ENCODE measurements at places on chromosomes 13 and 19.

GRCh38 chr13:59086147-59086546 lies 1077.6 kb downstream of the DIAPH3 start:
- DNase-seq: no peak

DNA sequence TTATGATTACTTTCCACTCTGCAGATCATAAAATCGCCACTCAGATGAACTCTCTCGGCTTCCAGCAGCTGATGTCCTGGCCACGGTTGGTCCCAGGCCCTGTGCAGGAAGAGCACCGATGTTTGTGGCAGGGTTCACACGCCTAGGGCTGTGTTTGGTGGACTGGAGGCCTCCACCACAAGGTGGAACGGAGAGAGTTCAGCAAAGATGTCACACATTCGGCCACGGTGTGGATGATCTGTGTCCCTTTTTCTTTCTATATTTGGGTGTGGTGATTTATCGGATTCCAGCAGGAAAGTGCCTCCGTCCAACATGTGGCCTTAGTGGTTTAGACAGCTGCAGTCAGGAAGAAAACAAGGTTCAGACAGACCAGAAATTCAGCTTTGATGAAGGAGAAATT lies 521 bp upstream of the SHISA2 start:
- DNase-seq: no peak

GRCh38 chr13:109745702-109746101 lies 40.7 kb downstream of the IRS2 start:
- DNase-seq: no peak

- no peak for DNase-seq
Observed at GRCh38 chr13:66689628-66690027, 540.5 kb downstream of the PCDH9 start.

- DNase-seq: no peak
Observed at GRCh38 chr13:95438297-95438696, 114.2 kb upstream of the CLDN10 start.

DNA sequence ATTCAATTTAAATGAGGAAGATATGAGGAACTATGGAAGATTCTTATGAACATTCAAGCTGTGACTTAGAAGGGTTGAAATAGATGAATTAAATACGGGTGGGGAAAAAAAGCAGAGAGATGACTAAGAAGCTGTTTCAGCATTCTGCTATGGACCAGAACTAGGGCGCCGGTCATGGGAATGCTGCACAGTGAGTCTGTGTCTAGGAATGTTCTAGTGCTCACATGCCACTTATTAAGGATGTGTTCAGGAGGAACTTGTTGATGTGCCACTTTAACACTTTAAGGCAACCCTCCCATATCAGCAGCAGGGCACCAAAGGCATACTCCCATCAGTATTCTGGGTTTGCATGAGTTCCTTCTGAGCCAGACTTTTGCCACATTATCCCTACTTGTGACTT lies 152.1 kb downstream of the POSTN start:
- no peak for DNase-seq

DNA sequence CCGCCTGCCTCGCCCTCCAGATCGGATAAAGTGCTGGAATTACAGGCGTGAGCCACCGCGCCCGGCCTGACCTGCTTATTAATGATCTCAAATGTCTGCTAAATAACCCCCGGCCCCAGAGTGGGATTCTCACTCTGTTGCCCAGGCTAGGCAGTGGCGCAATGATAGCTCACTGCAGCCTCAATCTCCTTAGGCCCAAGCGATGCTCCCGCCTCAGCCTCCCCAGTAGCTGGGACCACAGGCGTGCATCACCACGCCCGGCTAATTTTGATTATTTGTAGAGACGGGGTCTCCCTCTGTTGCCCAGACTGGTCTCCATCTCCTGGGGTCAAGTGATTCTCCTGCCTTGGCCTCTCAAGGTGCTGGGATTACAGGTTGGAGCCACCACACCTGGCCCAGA lies 626 bp upstream of the ATP5F1D start:
- no peak for DNase-seq

DNA sequence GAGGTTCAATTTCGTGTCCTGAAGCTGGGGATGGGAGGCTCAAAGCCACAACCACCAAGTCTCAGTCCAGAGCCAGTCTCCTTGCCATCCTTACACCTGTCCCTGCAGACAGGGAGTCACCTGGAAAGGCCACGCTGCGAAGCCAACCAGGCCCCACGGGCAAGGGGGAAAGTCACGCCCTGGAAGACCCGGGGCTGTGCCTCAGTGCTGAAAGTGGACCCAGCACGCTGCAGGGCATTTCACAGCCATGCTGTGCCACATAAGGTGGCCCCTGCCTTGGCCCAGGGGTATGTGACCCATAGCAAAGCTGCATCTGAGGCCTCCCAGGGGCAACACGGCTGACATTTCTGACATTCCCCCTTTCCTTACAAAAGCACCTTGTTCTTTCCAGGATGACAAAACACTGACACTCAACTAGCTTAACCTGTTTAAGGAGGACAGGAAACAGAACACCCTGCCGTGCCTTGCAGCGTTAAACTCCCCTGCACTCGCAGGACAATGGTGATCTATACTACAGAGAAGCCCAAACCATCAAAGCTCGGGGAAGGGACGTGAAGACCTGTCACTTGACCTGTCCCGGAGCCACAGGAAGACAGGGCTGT lies 14.8 kb downstream of the CHERP start:
- no peak for DNase-seq

- DNase-seq: no peak
Observed at GRCh38 chr13:73351730-73352129, 292.9 kb downstream of the KLF5 start.

DNA sequence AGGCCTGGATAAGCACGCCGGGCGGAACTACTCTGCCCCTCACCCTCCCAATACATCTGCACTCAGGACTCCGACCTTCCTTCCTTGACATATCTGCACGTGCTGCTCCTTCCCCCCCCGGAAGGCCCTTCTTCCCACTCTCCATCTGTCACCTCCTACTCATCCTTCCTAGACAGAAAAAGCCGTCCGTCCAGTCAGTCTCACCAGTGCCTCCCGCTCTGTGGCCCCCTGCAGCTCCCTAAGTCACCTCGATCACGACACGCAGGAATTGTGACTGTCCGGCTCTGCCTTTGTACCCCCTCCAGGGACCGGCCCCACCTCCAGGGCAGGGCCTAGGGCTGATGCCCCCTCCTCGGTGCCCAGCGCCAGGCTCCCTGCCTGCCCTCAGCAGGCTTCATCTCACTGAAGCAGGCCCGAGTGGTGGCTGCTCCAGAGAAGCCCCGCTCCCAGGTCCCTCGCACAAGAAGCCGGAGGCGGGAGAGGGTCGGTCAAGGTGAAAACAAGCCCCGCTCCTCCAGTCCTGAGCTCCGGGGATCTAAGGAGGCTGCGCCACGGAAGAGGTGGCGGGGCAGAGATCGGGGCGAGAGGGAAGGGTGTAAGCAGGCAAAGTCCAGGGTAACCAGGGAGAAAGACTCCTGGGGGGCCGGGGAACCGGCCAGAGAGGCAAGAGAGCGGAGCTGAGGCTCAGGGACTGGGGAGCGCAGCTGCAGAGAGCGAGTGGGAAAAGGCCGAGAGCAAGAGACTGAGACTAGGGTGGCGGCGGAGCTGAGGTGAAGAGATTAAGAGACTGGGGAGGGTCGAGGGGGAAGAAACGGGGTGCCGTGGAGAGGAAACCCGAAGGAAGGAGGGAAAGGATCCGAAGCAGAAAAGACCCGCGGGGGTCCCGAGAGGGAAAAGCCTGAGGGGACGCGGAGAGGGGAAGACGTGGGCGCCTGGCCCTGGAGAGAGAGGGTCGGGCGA lies 1.1 kb downstream of the PPP6R1 start:
- DNase-seq: no peak

- no peak for DNase-seq
Observed at GRCh38 chr19:19513682-19514081, 1.7 kb downstream of the TSSK6 start.

DNA sequence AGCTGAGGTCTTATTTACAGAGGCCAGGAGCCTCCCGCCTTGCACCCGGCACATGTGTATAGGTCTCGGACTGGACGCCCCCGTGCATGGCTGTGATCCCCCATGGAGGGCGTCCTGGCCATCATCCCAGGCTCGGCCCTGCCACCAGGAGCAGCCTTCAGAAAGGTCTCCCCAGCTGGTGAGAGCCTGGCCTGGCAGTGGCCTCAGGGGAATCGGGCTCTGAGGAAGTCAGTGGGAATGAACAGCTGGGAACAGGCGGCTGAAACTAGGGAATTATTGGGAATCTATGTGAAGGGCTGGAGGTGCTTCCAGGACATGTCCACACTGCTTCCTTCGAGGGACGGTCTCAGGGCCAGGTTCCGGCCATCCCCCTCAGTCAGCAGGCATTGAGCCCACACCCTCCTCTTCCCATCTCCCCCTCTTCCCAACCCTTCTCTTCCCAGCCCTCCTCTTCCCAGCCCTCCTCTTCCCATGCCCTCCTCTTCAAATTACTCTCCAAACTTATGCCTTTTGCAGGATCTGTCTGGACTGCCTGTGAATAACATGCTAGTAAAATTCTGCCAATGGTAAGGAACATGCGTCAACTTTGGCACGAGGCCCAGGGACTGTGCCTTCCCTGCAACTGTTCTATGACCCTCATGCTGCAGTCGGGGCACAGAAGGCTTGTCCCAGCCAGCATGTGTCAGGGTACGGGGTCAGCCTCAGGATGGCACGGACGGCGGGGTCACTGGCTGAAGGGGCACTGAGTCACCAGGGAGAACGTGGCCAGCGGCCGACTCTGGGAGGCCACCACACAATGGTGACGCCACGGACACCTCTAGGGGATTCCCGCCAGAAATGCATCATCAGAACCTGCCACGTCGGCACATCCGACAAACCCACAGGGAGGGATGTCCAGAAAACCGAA lies 24.2 kb upstream of the C13orf46 start:
- no peak for DNase-seq

DNA sequence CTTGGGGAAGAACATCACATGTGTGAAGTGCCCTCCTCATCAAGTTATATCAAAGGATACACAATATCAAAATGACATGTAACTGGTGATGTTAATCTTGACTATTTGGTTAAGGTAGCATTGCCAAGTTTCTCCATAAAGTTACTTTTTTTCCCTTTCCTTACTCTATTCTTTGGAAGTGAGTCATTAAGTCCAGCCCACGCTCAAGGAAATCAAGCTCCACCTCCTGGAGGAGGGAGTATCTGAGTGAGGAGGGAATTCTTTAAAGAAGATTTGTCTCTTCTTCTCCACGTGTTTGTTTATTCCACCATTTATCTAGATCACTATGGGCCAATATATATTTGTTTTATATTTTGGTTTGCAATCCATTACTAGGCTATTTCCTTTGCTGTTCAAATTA lies 33.6 kb upstream of the FNDC3A start:
- DNase-seq: no peak

DNA sequence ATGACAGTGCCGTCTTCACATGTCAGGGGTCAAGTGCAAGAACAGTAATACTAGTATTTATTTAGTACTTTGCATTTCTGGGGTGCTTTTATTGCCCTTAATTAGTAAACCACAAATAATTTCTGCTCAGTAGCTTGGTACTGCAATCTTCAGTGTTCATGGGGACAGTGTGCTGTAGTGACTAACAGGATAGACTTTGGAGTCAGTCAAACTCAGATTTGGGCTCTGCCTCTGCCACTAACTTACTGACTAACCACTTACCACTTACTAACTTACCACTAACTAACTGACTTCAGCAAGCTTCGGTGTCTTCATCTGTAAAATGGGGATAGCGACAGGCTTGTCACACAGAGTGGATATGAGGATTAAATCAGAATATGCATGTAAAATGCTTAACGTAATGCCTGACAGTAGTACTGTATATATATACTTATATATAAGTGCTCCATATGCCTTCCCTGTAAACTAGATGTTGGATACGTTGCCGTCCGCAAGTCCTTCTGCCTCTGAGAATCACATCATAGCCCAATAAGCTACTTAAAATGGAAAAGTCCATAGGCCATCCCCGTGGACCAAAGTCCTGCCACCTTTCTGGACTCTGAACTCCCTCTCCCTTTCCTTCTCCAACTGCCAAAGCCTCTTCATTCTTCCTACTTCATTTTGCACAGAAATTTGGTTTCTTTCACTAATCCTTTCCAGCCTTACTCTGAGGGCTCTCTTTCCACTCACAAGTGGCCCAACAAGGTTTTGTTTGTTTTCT lies 158.1 kb downstream of the ZIC5 start:
- no peak for DNase-seq

DNA sequence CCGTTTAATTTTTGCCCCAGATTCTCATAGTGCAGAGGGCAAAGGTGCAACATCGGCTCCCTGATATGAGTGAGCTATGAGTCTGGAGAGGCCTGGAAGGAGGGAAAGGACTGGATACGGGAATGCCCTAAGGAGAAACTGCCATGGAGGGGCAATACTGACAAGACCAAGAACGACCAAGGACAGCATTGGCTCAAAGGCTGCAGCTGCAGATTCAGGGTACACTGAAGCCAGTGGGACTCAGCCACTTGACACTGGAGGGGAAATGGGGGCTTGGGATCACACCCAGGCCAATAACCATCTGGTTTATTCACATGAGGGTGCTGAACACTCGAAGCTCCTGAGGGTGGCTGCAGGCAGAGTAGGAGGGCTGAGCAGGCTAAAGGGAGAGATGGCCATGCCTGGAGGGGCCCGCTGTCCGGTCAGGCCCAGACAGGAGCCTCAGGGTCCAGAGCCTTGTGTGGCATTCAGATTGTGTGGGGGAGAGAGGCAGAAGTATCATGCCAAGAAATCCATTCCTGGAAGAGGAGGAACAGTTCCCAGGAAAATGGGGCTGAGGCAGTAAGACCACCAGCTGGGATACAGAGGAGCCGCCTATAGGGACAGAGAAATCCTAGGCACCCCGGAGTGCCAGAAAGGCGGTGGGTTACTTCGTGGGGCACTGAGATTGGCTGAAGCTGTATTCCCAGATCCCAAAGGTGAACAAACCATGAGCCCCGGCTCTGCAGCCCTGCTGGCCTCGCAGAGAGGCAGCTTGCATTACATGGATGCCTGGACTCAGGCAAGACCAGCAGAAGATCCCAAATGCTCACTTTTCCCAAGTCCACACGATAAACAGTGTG lies 20.7 kb downstream of the COL4A1 start:
- DNase-seq: no peak

- DNase-seq: peak; percentile 87
Observed at GRCh38 chr13:112443995-112444311, 67.8 kb downstream of the SPACA7 start.

GRCh38 chr13:30222254-30222653 lies 85.1 kb downstream of the KATNAL1 start:
- no peak for DNase-seq

GRCh38 chr13:98688373-98688772 lies 64.1 kb downstream of the SLC15A1 start:
- DNase-seq: no peak

- no peak for DNase-seq
Observed at GRCh38 chr13:31045286-31046081, 113.0 kb downstream of the TEX26 start.

DNA sequence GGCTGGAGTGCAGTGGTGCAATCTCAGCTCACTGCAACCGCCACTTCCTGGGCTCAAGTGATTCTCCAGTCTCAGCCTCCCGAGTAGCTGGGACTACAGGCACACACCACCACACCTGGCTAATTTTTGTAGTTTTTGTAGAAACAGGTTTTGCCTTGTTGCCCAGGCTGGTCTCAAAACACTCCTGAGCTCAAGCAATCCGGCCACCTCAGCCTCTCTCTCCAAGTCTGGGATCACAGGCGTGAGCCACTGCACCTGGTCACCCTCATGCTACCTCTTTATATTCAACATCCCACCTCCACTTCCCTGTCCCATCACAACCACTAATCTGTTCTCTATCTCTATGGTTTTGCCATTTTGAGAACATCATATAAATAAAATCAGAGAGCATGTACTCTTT lies 155.7 kb downstream of the PTPRS start:
- peak; percentile 1 for DNase-seq

All from GM13977 (cell line).